Activated CD4-positive, alpha-beta T cell treated with anti-CD3 and anti-CD28 coated beads, Interleukin-2, amount 10 ng/mL, durations not matched to agents 7 days and 5 days (primary cell): ENCODE measurements at places on chromosomes 6 and 20. TPM values are rescaled to one million over a fixed set of nuclear protein-coding genes. Genes with fewer than 3 reads are reported as not detected.

The F13A1 gene
- total RNA-seq, result not detected

The BHLHE23 gene
- not detected for total RNA-seq

The SLC26A8 gene
- total RNA-seq, result not detected

The TBX18 gene
- total RNA-seq, result not detected
